ENCODE measurements at places on chromosomes 12 and 14. TPM values are rescaled to one million over a fixed set of nuclear protein-coding genes. Genes with fewer than 3 reads are reported as not detected.

Gene E2F7
- 7.6 TPM for total RNA-seq

Gene GZMH
- not detected for total RNA-seq

Gene PTPRO
- total RNA-seq: not detected

Gene CD9
- total RNA-seq: 1,007 TPM

Gene ZNF26
- 6.1 TPM for total RNA-seq

Gene LRFN5
- total RNA-seq: 0.67 TPM

Gene SYCP3
- not detected for total RNA-seq

Gene PLEKHH1
- total RNA-seq: 4.1 TPM

Gene C12orf54
- total RNA-seq: 2.0 TPM

Gene GPR68
- 14.9 TPM for total RNA-seq

Gene LMO3
- total RNA-seq: 0.15 TPM

Gene ERP27
- total RNA-seq: not detected

Gene DLK1
- total RNA-seq: not detected

Gene ANO2
- total RNA-seq: 1.7 TPM

Gene LHX5
- total RNA-seq: not detected

Gene MYO1H
- 0.62 TPM for total RNA-seq

Gene PSMC1
- total RNA-seq: 102 TPM

Gene CFAP251
- 2.4 TPM for total RNA-seq

Gene ST8SIA1
- 0.38 TPM for total RNA-seq

Gene CCDC196
- not detected for total RNA-seq

Gene LMNTD1
- not detected for total RNA-seq

Gene JDP2
- total RNA-seq: 37.8 TPM

Gene WDHD1
- total RNA-seq: 0.80 TPM

Gene SMIM41
- total RNA-seq: 0.50 TPM

Gene PLEK2
- 19.9 TPM for total RNA-seq

Gene CHST11
- total RNA-seq: 6.3 TPM

Gene GNPNAT1
- 9.4 TPM for total RNA-seq

Gene TMCC3
- 6.8 TPM for total RNA-seq

Gene KLHDC2
- total RNA-seq: 56.1 TPM

Gene CYP46A1
- total RNA-seq: not detected

Gene KRT79
- total RNA-seq: not detected

Gene NAV3
- 0.34 TPM for total RNA-seq

Gene FAM90A1
- total RNA-seq: 0.64 TPM

Gene RAB2B
- total RNA-seq: 20.4 TPM

Gene AQP6
- total RNA-seq: not detected

Gene ALDH1L2
- 1.1 TPM for total RNA-seq

Gene AKAP6
- 5.0 TPM for total RNA-seq

Gene MDP1
- total RNA-seq: 10.6 TPM

Gene HNF1A
- total RNA-seq: not detected

Gene INHBE
- not detected for total RNA-seq

Gene KSR2
- total RNA-seq: 0.03 TPM

Gene KRT6C
- total RNA-seq: 2,251 TPM

Gene SERPINA10
- total RNA-seq: not detected

Gene TAS2R19
- total RNA-seq: 3.0 TPM

Gene MLXIP
- 10.6 TPM for total RNA-seq

Gene ZFHX2
- 0.13 TPM for total RNA-seq

Gene TMEM179
- not detected for total RNA-seq

Gene RNASE7
- 1.1 TPM for total RNA-seq

Gene KRT3
- total RNA-seq: 1.6 TPM

Gene MAPKAPK5
- total RNA-seq: 45.5 TPM

Gene CS
- 175 TPM for total RNA-seq

Gene PTGDR
- total RNA-seq: 0.57 TPM

Gene BEGAIN
- 0.47 TPM for total RNA-seq

Gene PTPN6
- total RNA-seq: 29.7 TPM

Gene ABCD2
- total RNA-seq: 0.12 TPM

Gene CABP1
- 0.32 TPM for total RNA-seq

Gene SUSD6
- total RNA-seq: 22.4 TPM

Gene POTEM
- total RNA-seq: not detected

Gene TAC3
- total RNA-seq: not detected

Gene LALBA
- total RNA-seq: not detected

Data from esophagus squamous epithelium (tissue), 5 donors.